ENCODE measurements at places on chromosomes 5 and 9. TPM values are rescaled to one million over a fixed set of nuclear protein-coding genes. Genes with fewer than 3 reads are reported as not detected.

- no peak for DNase-seq
Measured at GRCh38 chr9:16221366-16221765, 649.1 kb downstream of the BNC2 start.

The ISL1 gene
- total RNA-seq = not detected

GRCh38 chr5:161763571-161763970, 78.0 kb downstream of the GABRA6 start:
- DNase-seq = no peak

- no peak for DNase-seq
Measured at GRCh38 chr9:126123927-126124326, 202.7 kb upstream of the MVB12B start.

- DNase-seq = no peak
Measured at GRCh38 chr9:113488490-113488889, 25.0 kb downstream of the RGS3 start.

The SPATA6L gene
- total RNA-seq = 0.99 TPM

GRCh38 chr5:71771191-71771590, 52.1 kb downstream of the CARTPT start:
- no peak for DNase-seq

The FOXD4 gene
- total RNA-seq = 0.40 TPM

GRCh38 chr9:36503172-36504088, 69.3 kb upstream of the MELK start:
- DNase-seq = no peak

GRCh38 chr5:57441557-57441956, 41.1 kb downstream of the ACTBL2 start:
- DNase-seq = peak; percentile 72

GRCh38 chr5:164052536-164053093, 547.2 kb downstream of the MAT2B start:
- DNase-seq = no peak

DNA sequence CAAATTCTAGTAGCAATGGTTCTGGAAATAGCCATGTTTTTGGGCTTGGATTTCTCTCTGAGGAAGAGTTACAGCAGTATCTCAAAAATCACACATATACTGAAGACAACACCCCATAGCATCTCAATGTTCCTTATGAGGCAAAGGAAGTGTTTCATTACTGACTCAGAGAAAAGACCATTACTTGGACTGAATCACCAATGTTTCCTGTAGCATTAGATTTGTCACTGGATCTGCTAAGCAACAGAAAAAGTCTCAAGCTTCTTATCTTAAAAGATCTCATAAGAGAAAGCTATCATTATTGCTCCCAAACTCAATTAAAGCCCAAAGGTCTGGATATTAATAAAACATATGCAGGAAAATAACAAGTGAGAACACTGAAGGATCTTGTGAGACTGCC, 272.4 kb downstream of the ADAMTS6 start:
- no peak for DNase-seq

DNA sequence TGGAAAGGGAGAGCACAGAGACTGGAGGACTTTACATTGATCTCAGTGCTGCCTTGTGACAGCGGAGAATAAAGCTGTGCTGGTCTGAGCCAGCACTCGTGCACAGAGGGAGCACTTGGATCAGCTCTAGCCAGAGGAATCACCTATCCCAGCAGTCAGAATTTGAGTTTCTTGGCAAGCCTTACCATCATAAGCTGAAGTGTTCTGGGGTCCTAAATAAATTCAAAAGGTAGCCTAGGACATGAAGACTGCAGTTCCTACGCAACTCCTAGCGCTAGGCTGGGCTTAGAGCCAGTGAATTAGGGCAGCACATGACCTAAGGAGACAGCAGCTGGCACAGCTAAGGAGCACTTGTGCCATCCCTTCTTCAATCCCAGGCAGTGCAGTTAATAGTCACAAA, 119.5 kb downstream of the HMHB1 start:
- no peak for DNase-seq

DNA sequence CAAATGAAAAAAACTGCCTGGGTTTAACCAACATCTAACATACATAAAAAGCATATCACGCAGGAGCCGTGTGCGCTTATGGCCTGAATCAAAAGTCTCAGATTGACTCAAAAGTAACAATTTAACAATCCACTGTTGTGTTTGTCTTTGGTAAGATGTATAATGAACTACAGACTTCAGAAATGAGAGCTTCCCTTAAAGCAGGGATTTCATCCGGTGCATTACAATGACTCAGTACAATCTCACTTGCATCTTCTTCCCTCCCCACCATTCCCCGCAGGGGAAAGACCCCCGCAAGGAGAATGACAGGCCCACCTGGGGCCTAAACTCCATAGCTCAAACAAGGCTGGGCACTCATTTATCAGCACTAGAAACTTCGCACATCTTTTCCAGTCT, 1.4 kb downstream of the ZFR start:
- DNase-seq = no peak

The SOX30 gene
- total RNA-seq = 0.34 TPM

- DNase-seq = no peak
Measured at GRCh38 chr5:144177548-144177947, 6.9 kb downstream of the KCTD16 start.

DNA sequence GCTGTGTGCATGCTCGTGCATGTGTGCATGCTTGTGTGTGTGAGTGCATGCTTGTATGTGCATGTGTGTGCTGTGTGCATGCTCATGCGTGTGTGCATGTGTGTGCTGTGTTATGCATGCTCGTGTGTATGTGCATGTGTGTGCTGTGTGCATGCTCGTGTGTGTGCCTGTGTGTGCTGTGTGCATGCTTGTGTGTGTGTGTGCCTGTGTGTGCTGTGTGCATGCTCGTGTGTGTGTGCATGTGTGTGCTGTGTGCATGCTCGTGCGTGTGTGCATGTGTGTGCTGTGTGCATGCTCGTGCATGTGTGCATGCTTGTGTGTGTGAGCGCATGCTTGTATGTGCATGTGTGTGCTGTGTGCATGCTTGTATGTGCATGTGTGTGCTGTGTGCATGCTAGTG, 30.3 kb upstream of the SH3PXD2B start:
- no peak for DNase-seq

- DNase-seq = no peak
Measured at GRCh38 chr5:75601567-75601966, 9.7 kb upstream of the ANKDD1B start.

The CCL21 gene
- 172 TPM for total RNA-seq

The NDUFA8 gene
- 76.4 TPM for total RNA-seq

The ZNF483 gene
- 15.0 TPM for total RNA-seq

DNA sequence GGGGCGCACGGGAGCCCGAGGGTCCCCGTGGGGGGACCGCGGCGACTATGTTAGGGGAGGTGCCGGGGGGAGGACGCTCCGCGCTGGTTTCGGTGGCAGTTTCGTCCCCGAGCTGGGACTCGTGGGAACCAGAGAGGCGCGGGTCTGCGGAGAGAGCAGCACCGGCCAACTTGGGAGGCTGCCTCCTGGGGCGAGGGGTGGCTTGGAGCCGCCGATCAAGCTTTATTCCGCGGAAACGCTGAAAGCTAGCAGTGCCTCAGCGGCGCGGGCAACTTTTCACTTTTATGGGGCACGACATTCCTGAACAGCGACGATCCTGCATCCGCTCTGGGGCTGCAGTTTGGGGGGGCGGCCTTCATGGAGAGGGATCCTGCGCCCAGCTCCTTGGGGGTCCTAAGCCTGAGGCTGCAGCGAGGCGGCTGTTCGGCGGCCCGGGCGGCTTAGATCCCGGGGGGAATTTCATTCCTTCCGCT, 369 bp downstream of the OCLN start:
- no peak for DNase-seq

- no peak for DNase-seq
Measured at GRCh38 chr9:86349271-86349670, 4.9 kb downstream of the TUT7 start.

DNA sequence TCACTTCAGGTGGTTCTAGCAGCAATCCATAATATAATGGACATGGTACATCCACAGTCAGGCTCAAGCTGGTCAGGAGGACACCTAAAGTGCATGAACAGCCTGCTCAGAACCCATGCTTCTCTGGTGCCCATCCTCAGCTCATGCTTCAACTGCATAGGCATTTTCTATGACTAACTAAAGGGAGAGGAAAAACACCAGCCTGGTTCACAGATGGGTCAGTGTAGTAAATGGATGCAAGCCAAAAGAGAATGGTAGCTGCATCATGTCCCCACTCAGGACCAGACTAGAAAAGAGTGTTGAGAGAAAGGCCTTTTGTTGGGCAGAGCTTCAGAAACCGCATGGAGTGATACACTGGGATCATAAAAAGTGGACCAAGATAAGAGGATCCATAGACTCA, 556.6 kb downstream of the TLE1 start:
- DNase-seq = peak; percentile 62

The CENPK gene
- total RNA-seq = not detected

The CDC14B gene
- total RNA-seq = 22.0 TPM

- no peak for DNase-seq
Measured at GRCh38 chr5:80962630-80963520, 2.7 kb downstream of the RASGRF2 start.

The ZNF782 gene
- total RNA-seq = 7.0 TPM

DNA sequence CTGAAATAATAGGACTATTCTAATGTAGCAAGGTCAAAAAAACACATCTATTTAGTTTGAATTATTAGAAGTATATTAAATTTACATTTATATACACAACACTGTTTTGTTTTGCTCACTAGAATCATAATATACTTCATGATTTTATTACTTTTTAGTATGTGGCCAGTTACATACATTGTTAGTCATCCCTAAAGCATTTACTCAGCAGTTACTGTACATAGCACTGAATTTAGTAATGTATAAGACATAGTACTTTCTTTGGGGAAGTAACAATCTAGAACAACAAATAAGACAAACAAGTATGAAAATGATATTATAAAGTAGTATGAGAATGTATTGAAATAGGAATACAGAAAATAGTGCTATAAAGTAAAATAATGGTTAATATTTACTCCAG, 28.2 kb downstream of the ERCC8 start:
- no peak for DNase-seq

The LCN9 gene
- total RNA-seq = not detected

GRCh38 chr5:82074950-82075349, 103.1 kb downstream of the ATG10 start:
- no peak for DNase-seq

DNA sequence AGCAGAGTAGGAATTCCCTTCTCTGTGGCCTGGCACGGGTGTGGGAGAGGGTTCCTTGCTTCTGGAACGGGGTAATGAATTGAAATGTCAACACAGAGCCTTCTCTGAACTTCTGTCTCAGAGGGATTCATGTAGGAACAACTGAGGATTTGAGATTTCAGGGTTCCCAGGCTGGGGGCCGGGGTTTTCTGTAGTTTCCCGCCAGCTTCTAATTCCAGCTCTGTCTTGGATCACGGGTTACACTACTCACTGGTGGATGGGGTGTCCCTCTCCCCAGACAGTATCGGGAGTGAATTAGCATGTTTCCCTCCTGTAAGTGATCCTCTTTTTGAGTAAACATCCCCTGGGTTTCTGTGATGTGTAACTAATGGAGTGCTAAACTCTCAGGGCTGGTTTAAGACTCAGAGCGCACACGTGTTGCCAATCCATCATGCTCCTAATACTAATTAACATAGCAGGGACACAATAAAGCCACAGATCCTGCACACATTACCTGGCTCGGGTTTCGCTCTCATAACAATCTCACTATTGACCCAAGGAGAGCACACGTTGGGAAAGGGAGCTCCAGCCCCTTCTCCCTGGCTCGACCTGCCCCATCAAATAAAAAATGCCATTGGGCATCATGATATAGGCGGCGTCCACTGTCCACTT, 18.1 kb upstream of the DMRT2 start:
- no peak for DNase-seq

DNA sequence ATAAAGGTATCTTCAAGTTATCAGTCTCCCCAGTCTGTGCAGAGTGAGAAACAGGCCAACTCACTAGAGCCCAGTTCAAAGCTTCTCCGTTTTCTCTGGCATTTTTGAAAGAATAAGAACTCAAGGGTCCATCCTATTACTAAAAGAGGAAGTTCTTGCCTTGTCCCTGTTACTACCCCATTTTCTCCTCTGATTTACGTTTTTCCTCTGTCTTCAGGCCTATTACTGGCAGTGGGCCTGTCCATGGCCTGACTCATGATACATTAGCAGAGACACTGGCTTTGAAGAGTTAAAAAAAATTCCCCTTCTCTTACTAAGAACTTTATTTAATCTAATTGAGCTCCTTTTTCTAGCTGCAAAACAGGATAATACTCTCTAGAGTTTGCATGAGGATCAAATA, 624.0 kb upstream of the KLF4 start:
- DNase-seq = no peak

DNA sequence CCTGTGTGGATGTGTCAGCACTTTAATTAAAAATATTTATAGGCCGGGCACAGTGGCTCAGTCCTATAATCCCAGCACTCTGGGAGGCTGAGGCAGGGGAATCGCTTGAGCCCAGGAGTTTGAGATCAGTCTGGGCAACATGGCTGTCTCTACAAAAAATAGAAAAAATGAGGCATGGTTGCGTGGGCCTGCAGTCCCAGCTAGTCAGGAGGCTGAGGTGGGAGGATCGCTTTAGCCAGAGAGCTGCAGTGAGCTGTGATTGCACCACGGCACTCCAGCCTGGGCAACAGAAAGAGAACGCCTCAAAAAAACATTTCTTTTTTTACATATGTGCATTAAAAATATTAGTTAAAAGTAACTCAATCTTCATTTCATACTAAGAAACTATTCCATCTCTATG, 6.2 kb downstream of the TBC1D9B start:
- DNase-seq = no peak

GRCh38 chr5:6492934-6493333, 44.3 kb downstream of the UBE2QL1 start:
- no peak for DNase-seq
